ENCODE measurements at places on chromosomes 1 and 21.
A peak's percentile ranks its signal among the peaks of the same experiment; 100 is the strongest.

- no peak for DNase-seq
These were observed 69.4 kb downstream of the EVA1C start for GRCh38 chr21:32481875-32482408.

GRCh38 chr1:208105756-208106155 lies 138.4 kb downstream of the PLXNA2 start:
- DNase-seq, result peak; percentile 82

DNA sequence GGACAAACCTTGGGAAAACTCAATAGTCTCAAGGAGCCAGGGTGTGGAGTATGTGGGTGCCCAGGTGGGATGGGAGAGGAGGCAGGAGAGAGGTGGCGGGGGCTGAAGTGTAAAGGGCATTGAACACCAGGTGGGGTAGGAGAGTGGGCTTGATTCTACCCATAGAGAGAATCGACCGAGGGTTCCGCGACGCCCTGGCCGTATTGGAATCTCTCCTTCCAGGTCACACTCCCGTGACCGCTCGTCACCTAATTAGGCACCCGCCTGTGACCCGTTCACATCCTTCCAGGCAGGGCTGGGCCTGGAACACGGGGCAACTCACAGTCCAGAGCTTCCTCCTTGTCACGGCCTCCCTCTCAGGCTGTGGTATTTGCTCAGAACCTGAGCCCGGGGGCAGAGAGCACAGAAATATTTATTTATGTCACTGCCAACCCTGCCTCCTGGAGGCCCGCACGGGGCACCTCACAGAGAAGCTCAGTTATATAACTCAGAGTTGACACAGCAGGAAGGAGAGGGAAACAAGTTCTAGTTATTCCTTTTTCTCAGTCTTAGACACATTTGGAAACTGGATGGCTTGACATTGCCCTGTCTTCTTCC lies 12.0 kb downstream of the NCMAP start:
- DNase-seq, result peak; percentile 35

DNA sequence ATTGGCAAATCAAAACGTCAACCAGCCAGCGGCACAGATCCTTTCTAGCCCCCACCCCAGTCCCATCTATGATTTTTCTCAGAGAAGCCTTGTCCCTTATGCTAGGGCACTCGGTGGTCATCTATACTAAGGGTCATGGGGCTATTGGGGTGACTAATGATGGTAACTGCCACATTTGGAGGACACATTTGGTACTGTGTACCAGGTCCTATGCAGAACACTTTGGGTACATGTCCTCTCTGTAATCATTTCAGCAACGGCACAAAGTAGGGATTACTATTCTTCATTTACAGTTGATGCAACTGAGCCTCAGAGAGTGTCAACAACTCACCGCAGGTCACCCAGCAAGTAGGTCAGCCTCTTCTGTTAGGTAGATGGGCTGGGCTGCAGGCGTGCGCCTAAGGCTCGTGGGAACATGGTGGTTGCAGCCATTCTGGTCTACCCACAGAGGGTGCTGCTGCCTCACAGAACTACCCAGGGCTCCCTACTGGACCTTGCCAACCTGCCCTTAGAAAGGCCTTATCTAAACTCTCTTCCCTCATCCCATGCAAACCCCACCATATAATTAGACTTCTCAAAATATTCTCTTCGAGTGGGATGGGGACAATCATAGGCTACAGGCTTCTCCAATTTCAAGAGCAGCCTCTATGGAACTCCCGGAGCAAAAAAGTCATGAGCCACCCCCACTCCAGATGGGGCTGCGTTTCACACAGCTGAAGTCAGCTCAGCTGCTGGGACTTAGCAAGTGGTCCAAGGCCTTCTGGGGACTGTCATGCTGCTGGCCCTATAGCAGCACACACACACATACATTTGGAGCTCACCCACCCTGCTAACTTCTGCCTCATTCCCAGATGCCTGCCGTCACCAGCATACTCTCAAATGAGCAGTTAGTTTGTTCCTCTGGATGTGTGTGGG lies 5.8 kb upstream of the SDHB start:
- peak; percentile 85 for DNase-seq

GRCh38 chr1:24420547-24420946 lies 4.9 kb downstream of the NIPAL3 start:
- no peak for DNase-seq

DNA sequence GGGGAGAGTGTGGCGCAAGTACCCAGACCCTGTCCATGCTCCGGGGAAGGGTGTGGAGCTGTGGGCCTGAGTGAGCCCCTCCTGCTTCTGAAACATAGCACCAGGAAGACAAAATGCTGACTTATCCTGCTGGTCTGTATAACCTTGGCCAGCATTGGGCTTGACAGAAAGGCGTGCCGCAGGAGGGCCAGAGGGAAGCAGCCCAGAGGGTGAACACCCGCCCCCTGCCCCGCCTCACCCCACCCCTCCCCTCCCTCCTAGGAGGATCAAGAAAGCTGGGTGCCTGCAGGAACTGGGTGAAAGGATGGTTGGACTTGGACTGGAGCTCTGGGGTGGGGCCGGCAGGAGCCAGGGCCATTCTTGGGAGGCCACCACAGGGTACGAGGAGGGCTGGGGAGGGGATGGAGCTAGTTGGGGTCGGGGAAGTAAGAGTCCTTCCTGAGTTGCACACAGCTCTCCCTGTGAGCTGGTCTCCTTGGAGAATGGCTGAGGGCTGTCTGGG lies 27.1 kb downstream of the PTPRF start:
- no peak for DNase-seq

- no peak for DNase-seq
These were observed 278.6 kb upstream of the AJAP1 start for GRCh38 chr1:4375812-4376211.

- no peak for DNase-seq
These were observed 20.7 kb upstream of the SYNJ1 start for GRCh38 chr21:32748529-32748928.

DNA sequence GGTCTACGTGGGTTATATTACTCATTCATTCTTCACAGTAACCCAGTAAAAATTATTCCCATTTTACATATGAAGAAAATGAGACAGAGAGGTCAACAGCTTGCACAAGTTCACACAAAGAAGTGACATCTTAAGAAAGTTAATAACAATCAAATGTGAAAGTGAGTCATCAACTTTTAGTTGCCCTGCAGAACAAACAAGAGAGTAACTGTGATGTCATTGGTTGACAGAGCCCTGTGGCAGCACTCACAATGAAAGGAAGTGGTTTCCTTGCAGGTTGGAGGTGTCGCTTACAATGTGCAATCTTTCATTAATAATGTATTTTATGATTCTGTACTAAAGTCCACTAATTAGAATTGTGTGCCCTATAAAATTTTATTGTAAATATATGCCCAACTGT lies 369.6 kb downstream of the RYR2 start:
- DNase-seq, result no peak

DNA sequence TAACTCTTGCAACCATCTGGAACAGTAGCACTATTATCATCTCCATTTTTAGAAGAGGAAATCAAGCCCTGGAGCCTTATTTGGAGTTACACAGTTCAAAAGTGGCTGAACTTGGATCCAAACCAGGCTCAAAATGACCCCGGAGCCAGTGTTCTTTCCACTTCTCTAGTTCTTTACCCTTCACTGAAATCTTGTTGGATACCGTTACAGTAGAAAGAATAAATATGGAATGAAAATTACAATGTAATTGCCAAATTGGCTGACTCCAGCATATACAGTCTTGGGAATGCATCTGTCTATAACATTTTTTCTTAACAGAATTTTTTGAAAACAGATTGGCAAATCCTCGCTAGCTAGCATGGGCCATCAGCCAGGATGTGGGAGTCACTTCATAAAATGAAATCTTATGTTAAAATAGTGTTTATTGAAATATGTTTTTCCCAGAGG lies 261.4 kb downstream of the CTH start:
- DNase-seq, result peak; percentile 86

GRCh38 chr1:241323514-241324195 lies 33.4 kb downstream of the RGS7 start:
- peak; percentile 50 for DNase-seq

- DNase-seq, result no peak
These were observed 58.2 kb upstream of the TPTE start for GRCh38 chr21:10463156-10463555.

DNA sequence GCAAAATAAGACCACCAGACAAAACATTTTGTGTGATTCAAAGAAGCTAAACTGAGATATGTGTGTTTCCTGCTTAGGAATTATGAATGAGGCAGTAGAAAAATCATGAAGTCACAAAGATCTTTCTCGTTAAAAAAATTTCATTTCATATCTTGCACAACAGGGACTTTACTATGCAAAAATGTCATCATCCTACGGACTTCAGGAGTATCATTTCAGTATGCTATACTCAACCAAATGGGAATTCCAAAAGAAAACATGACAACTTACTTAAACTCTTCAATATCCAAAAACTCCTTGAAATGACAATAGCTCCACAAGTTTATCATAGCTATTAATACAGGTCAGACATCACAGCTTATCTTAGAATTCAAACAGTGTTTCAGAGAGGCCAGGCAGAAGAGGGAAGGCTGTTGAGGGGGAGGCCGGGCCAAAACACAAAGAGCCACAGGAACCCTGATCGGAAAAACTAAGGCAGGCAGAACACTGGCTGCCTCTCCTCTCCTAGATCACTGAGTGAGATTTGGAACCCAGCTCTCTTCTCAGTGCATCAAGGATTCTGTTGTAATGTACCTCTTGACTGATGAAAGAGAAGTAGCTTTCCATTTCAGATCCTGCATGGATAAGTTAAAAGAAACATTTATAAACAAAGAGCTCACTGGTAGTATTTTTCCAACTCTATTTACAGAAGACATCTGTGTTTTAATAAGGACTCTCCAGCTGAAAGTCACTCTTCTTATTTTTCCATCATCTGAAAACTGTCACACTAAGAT lies 66.9 kb downstream of the TESK2 start:
- DNase-seq, result no peak

DNA sequence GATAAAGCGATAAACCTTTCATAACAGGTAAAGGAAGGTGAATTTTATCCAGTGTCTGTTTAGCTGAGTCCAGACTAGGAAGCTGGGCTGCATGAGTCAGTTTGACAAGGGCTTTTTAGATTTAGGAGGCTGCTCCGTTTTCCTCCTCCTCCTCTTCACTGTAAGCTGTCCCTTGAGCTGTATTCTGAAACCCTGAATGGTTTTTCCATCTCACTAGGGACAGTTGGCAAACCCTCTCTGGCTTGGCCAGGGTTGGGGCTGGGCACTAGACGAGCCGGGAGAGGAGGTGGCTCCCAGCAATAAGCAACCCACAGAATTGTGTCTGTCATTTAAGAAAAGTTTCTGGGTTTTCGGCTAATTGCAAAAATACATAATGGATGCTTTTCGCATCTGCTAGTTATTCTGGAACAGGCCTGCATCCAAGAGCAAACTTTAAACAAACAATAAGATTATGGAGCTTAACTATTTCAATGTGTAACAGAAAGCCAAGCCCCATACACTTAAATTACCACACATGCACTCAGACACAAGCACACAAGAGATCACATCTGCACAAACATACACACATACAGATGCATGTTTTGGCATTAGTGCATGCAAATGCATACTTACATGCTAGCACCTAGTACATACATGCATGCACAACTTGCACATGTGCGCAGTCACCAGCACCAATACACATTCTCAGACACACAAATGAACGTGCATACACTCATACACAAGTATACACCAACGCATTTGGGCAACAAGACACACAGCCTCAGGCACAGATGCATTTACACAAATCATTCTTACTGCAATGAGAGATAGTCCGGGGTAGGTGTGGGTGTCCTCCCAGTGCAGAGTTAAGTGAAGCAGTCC lies 27.8 kb upstream of the FOXE3 start:
- peak; percentile 51 for DNase-seq

GRCh38 chr1:100350787-100351094 lies 1.6 kb upstream of the CDC14A start:
- no peak for DNase-seq

- DNase-seq, result no peak
These were observed 17.6 kb downstream of the ESRRG start for GRCh38 chr1:216705676-216706075.

All from right hindlimb (tissue), 1 donor.